ENCODE measurements at places on chromosomes 7 and 10.

GRCh38 chr7:40760293-40760964 is 625.6 kb downstream of the SUGCT start:
- no peak for DNase-seq

DNA sequence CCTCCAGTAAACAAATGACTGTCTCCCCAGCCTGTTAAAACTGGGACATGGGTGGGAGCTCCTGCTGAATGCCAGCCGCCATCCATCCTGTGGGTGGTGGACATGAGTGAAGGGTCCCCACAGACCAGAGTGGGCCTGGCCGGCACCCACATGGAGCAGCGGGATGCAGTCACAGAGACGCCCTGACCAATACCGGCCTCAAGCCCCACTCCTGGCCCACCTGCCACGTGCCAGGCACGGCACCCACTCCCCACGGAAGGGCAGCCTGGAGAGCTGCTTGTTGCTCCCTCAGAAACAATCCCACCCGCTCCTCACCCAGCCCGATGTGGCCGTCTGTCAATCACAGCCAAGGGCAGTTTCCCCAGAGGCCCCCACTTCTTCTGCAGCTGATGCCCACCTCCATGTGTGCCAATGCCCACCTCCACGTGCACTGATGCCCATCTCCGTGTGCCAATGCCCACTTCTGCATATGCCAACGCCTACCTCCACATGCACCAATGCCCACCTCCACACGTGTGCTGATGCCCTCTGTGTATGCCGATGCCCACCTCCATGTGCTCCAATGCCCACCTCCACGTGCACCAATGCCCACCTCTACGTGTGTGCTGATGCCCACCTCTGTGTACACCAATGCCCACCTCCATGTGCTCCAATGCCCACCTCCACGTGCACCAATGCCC is 42.8 kb upstream of the DNAAF5 start:
- DNase-seq = no peak

DNA sequence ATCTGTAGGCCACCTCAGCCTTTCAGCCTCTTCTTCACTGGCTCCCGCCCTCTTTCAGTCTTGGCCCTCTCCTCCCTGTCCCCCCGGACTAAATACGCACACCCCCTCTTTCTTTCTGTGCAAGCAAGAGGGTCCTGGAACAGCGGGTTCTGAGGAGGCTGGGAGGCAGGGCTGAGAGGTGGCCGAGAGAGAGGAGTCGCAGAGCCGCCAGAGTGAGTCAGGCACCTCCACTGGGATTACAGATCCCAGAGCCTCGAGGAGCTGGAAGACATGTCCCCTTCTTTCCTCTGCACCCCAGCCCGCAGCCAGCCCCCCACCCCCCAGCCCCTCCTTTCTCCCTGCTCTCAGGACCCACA is 182 bp downstream of the CCDC136 start:
- DNase-seq = no peak

DNA sequence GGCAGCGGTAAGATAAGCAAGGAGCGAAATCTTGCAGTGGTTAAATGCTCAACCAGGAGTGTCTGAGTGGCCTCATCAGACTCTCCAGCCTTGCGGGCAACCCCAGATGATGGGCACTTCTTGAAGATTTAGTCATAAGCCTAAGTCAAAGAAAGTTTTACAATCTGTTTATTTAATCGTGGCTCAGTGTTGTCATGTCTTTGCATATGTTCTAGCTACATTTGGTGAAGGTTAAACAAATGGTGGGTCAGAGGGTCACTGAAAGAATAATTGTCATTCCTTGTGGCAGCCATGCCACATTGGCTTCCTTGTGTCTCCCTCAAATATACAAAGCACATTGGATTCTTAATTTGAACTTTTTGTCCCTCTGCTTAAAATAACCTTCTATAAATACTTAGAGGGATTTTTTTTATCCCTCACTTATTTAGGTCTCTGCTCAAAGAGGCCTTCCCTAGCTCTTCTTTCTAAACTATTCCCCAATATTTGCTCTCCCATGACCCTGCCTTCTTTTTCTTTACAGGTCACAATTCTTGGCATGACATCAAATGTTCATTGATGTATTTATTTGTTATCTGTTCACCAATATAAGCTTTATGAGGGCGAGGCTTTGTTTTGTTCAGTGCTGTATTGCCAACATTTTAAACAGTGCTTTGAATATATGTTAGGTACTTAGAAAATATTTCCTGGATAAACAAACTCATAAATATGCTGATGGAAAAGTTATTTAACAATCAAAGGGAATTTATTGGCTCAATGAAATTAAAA is 68.7 kb downstream of the NEUROD6 start:
- no peak for DNase-seq

- peak; percentile 19 for DNase-seq
These were observed 779 bp downstream of the C1QL3 start for GRCh38 chr10:16520900-16521299.

DNA sequence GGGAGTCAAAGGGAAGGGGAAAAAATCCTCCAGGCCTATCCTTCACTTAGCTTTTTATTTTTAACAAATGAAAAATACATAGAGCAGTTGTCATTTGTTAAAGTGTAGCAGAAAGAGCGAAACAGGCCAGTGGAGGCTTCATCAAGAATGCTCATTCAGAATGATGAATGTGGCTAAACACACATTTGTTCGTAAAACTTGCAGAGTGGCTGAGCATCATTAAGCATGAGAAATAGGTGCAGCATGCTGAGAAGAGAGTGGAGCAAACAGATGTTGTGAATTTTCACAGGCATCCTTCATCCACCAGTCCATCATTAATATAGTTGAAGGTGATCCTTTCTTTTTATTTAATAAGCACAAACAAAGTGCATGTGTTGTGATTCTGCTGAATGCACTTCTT is 407.6 kb downstream of the LRMDA start:
- no peak for DNase-seq

- no peak for DNase-seq
These were observed 13.8 kb downstream of the MXI1 start for GRCh38 chr10:110221044-110221720.

DNA sequence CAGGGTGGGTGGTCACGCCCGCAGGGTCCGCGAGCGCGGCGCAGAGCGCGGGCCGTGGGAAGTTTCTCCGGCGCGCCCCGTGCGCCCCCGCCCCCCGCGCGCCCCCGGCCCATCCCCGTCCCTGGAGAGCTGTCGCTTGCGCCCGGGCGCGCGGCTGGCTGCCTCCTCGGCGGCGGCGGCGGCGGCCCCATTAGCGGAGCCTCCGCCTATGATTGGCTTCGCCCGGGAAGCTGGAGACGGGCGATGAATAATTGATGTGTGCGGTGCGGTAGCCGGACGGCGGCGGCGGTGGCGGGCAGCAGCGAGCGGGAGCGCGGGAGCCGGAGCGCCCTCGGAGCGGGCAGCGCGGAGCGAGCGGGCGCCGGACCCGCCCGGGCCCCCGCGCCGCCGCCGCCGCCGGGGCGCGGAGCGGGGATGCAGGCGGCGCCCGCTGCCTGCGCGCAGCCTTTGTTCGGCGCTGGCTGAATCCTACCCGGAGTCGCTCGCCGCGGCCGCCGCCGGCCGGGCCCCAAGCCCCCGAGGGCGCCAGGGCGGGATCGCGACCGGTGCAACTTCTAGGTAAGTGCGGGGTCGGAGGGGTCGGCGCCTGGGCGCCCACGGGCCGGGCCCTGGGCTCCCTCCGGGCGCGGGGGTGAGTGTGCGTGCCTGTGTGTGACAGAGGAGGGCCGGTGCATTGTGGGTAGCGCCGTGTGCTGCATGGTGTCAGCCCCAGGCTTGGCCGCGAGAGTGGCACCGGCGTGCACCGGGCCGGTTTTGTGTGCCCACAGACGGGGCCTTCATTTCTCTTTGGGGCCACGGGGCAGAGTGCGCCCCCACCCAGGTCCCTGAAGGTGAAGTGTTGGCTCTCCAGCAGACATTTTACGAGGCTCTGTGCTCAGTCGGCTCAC is 103.8 kb upstream of the PPIF start:
- DNase-seq = peak; percentile 54

GRCh38 chr10:74987339-74988053 is 124.0 kb upstream of the SAMD8 start:
- DNase-seq = no peak

DNA sequence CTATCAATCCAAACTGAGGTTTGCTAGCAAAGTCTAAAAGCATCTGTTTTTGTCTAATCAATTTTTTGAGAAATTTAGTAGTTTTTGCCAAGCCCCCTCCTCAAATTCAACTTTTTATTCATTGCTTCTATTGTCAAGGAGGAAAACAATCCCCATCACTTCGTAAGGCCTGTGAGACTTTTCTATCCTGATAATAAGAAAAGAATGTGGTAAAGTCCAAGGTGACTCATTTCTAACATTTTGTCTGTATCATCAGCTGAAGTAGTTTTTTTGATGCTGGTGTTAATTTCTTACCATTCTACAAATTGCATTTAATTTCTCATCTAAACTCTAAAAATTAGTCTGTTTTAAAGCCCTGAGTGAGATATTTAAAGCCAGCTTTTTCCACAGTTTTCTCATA is 11.7 kb downstream of the ANK3 start:
- DNase-seq = no peak

DNA sequence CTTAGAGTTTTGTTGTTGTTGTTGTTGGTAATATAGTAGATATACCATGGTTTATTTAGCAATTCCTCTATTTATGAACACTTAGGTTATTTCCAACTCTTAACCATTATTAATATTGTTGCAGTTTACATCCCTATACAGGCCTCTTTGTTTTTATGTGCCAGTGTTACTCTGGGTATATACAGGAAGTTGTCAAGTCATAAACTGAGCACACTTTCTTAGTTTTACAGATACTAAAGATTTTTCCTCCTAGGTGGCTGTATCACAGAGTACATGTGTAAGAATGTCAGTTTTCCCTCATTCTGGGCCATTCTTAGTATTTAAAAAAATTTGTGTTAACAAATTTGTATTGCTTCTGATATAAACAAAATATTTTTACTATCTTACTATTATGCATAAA is 128.4 kb downstream of the ARL4A start:
- no peak for DNase-seq

DNA sequence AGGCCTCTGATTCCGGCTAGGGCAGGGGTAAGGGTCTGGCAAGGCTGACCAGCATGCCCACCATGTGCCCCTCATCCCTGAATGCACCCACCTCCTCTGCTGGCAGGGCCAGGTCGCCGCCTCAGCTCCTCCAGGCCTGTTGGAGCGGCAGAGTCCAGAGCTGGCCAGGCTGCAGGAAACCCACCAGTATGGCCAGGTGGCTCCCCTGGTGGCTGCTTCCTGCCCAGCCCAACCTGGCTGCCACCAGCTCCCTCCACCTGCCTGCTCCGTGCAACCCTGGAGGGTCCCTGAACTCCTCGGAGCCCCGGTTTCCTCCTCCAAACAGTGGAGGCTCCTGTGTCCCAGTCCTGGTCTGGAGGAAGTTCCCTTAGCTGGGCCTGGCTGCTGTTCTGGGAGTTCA is 39.6 kb downstream of the MICALL2 start:
- DNase-seq = no peak

- no peak for DNase-seq
These were observed 16.4 kb upstream of the ELAPOR2 start for GRCh38 chr7:87075671-87076404.

- DNase-seq = no peak
These were observed 36.7 kb downstream of the CSGALNACT2 start for GRCh38 chr10:43174969-43175368.

DNA sequence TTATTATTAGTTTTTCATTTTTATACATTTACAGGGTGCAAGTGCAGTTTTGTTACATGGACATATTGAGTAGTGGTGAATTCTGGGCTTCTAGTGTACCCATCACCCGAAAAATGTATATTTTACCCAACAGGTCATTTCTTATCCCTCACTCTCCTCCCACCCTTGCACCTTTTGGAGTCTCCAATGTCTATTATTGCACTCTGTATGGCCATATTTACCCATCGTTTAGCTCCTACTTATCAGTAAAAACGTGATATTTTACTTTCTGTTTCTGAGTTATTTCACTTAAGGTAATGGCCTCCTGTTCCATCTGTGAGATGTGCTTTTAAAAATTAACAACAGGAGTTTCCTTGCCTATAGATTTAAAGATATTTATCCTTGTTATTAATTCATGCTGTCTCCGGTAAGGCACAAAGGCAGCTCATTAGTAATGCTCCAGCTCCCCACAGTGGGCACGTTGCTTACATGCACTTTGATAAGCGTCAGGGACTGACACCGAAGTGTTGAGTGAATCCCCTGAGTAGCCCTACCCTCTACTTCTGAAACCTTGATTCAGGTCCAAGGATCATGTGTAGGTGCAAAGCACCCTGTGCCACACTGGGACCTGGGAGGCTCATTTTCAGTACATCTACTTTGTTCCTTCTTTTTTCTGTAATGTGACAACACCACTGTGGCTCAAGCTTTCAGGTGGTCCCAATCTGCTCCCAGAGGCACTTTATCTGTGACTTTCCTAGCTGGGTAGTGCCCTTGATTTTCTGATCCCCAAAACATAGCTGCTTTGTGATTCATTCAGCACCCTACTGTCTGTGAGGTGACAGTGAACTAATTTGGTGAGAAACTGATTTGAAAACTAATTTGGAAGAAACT is 27.3 kb downstream of the HYAL4 start:
- peak; percentile 20 for DNase-seq

DNA sequence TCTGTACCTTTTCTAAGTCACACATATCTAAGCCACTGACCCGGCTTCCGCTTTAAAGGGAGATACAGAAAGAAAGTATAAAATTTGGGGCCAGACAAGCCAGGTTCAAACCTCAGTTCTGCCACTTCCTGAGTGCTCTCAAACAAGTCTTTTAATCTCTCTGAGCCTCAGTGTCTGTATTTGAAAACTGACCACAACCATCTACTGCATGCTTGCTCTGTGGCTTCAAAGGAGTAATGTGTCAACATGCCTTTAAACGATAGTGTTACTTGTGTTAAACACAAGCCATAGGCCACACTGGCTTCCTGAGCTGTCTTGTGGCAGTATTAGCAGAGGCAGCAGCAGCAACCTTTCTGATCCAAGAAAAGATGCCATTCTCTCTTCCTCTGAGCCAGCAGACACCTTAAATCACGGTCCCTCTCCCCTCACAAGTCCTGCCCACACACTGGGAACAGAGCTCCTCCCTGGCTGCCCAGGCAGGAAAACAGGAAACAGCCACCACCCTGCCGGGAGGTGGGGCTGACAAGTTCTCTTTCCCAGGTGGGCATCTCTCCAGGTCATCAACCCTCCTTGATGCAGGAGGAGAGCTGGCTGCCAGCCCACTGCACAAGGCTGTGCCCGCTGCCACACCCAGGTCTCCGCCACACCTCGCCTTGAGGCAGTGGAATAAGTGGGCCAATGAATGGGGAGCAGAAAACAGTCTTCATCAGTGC is 10.7 kb downstream of the HIP1 start:
- peak; percentile 35 for DNase-seq

- DNase-seq = no peak
These were observed 65.4 kb downstream of the CDK14 start for GRCh38 chr7:90661290-90662151.

DNA sequence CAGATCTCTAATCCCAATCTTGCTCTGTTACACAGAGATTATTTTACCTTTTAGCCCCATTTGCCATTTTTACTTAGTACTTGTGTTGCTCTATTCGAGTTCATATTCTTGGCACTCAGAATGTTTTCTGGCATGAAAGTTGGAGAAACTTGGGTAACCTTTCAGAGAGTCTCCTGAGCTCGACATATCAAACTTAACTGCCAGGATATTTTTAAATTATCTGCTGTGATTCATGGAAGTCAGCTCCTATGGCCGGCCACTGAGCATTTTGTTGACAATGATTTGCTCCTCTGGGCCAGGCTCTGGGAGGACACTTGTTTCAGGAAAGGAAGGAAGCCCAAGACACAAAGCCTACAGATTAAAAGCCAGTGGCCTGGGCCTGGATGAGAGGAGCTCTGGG is 396.7 kb downstream of the TNS3 start:
- no peak for DNase-seq

GRCh38 chr7:135980665-135981180 is 3.6 kb upstream of the MTPN start:
- DNase-seq = peak; percentile 89

- DNase-seq = peak; percentile 79
These were observed 707 bp upstream of the C1GALT1 start for GRCh38 chr7:7181519-7182155.
